ENCODE measurements at places on chromosomes 4 and X.

GRCh38 chr4:98803251-98803650, 125.7 kb downstream of the EIF4E start:
- DNase-seq: no peak

- no peak for DNase-seq
These were observed 157.6 kb downstream of the RASL11B start for GRCh38 chr4:53019485-53020382.

DNA sequence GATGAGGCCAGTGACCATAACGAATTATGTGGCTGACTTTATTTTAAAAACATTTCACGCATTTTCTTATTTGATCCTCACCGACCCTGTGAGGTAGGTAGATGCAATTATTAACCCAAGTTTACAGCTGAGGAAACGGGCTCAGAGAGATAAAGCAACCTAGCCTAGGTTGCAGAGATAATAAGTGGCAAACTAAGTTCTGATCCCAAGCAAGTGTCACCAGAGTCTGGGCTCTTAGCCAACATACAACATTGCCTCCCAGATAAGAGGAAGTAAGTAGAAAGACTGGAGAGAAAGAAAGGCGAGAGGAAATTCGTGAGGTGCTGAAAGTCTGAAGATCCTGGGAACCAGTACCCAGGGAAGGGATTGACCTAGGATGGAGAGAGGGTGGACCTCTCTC, 77.4 kb upstream of the GPR50 start:
- DNase-seq: no peak

DNA sequence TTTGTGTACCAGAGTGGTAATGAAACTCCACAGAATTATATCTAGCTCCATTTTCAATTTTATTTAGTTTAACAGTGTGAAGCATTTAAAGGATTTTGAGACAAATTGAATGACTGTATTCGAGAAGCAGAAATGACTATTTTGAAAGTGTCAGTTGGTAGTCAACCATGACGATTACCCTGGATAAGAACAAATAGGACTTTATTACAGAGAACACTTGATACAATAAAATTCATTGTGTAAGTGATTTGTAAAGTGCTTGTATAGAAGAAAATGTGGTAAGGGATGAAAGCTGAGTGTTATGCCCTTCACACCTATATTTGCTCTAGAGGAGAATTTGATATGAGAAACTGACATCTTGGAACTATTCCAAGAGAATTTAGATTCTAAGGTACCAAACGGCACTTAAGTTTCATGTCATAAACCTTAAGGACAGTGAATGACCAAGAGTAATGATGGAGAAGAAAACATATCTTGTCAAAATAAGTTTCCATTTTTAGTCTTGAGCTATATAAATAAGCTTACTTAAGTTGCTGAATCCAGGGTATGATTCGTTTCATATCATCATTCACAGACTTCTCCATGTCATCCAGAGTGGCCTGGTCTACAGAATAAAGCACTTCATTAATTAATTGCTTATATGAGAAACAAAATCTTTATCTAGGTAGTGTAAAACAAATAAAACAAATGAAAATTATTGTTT, 34.6 kb downstream of the MED14 start:
- no peak for DNase-seq

GRCh38 chrX:103607364-103608305, at the start of gene TCEAL3:
Gene TCEAL3 (plus strand): TSS chrX:103607963. CDS start chrX:103609065, 1,102 bp downstream.
- DNase-seq: peak; percentile 0

GRCh38 chr4:37389967-37390580, 145.5 kb downstream of the NWD2 start:
- no peak for DNase-seq

GRCh38 chrX:3712051-3712869, 1.2 kb downstream of the PRKX start:
- no peak for DNase-seq

DNA sequence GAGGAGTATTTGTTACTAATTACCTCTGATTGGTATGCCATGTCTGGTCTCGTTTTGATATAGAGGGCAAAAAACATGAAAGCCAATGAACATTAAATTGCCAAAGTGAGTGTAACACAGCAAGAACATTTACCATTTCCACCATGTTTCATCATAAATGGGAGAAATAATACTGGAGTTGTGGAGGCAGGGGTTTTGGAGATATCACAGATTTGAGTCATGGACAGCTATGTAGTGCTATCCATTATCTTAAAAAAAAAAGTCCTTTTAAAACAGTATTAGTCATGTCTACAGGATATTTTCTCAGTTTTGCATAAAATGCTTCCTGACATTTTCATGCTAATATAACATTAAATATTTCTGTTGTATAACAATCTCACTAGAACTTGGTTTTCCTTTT, 301.2 kb downstream of the IL1RAPL1 start:
- no peak for DNase-seq

GRCh38 chr4:10160281-10160856, 43.8 kb upstream of the WDR1 start:
- no peak for DNase-seq

DNA sequence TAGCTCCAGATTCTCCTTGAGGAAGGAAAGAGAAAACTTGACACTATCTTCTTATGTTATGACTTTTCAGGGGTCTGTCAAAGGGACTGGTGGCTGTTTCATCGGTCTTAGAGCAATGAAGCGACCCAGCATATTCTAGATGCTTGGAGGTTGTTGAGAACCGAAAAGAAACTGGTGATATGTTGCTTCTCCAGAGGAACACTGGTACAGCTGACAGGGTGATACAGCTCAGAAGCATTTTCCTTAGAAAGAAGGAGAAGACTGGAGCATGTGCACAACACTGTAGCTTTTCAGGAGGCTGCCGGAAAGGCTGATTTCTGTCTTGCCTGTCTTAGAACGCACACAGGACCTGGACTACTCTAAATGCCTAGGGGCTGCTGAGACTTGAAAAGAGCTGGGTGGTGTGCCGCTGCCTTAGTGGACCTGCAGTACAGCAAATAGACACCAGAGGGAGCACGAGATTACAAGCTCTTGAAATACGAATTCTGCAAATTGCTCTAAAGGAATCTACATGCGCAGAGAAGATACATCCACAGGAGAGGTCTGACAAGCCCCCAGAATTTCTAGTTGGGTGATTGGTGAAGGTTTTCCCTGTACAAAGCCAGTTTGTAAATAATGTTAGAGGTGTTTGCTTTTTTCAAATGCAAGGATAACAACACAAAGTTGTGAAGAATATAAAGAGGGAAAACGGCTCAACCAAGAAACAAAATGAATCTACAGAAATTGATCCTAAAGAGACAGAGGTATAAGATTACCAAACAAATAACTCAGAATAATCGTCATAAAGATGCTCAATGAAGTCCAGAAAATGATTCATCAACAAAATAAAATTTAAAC, 223.1 kb upstream of the DMD start:
- DNase-seq: peak; percentile 3

GRCh38 chrX:23383411-23383810, 48.8 kb downstream of the PTCHD1 start:
- DNase-seq: no peak

GRCh38 chr4:37687194-37687562, 1.0 kb upstream of the RELL1 start:
- DNase-seq: no peak

- no peak for DNase-seq
These were observed 70.1 kb downstream of the TMEM47 start for GRCh38 chrX:34586936-34587335.

GRCh38 chrX:11724122-11725017, 33.7 kb upstream of the MSL3 start:
- no peak for DNase-seq

DNA sequence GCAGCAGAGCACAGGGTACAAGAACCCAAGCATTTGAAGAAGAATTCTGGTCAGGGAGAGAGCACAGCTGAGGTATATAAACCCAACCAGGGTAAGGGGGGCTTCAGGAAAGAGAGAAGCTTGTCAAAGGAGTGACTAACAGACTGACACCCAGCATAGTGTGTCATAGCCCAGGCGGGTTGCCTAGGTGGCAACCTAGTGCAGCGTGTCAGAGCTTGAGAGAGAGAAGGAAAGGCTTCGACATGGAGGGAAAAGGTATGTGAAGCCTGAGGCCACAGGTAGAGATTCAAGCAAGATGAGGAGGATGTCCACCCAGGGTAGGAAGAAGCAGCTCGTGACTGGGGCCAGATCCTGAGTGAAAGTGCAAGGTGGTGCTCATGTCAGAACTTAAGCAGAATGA, 8.5 kb upstream of the ANTXR2 start:
- no peak for DNase-seq

GRCh38 chr4:180156684-180157083, 2086.5 kb upstream of the TENM3 start:
- no peak for DNase-seq

GRCh38 chr4:25865586-25865985, 2.8 kb upstream of the SEL1L3 start:
- DNase-seq: no peak

- no peak for DNase-seq
These were observed 11.2 kb downstream of the TENT5D start for GRCh38 chrX:80431505-80431832.

GRCh38 chr4:1009542-1010394, 1.7 kb upstream of the FGFRL1 start:
- peak; percentile 50 for DNase-seq

DNA sequence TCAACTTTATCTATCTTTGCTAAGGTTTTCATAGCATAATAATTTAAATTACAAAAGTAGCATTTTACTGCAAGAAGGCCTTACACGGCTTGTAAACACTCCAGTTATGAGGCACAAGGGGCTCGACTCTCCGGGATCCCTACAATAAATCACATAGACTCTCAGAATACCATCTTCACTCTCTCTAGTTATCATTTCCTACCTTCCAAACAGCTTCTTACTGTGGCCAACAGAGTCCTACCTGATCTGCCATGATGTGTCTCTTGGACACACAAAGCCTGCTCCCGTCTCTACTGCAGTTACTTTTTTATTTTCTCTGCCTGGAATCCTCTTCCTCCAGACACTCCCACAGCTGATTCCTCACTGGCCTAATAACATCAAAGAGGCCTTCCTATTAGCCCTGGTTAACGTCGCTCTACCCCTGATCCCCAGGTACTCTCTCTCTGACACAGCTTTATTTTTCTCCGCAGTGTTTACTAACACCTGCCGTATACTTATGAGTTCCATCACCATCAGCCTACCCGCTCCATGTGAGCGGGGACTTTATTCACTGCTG, 559.6 kb upstream of the DIPK2B start:
- DNase-seq: no peak

- DNase-seq: no peak
These were observed 54.7 kb downstream of the VSIG4 start for GRCh38 chrX:65985211-65985610.

DNA sequence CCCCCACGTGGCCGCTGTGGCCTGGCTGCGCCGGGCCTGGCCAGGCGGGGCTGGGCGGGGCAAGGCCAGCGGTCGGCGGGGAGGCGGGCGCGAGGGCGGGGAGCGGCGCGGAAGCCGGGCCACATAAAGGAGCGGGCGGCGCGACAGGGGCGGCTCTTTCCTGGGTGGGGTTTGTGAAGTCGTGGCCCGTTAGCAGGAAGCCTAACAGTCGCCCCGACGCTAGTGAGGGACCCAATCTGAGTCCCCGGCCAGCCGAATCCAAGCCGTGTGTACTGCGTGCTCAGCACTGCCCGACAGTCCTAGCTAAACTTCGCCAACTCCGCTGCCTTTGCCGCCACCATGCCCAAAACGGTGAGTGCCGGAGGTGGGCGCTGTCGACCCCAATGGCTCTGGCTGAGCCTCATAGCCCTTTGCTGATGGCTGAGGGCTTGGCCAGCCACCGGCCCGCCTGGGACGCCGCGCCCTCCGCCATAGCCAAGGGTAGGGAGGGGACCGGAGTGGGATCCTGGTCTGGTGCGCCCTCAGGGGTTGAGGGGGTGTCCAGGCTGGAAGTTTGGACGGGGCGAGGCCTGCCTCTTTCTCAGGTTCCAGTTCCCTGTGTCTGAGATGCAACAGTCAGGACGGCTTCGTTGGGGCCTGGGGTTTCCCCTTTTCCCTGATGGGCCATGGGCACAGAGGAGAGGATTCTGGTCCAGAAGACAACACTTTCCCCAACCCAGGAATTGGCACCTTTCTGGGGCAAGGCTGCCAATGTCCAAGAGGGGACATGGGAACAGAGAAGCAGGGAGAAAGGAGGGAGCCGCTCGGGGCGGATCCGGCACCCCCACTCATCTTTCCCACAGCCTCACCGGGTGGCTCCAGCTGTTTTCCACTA, at the start of gene MSN:
MSN (plus strand) TSS at position 152 of the 874 bp plus-strand sequence; CDS start at position 340, 188 bp downstream.
- DNase-seq: peak; percentile 55

- no peak for DNase-seq
These were observed 82.1 kb downstream of the PPP3CA start for GRCh38 chr4:101264993-101265815.

- DNase-seq: no peak
These were observed 105.6 kb upstream of the JADE1 start for GRCh38 chr4:128703948-128704347.

- DNase-seq: no peak
These were observed 121.1 kb upstream of the SORBS2 start for GRCh38 chr4:185933078-185933581.
